ENCODE measurements at places on chromosomes 1 and 21. TPM values are rescaled to one million over a fixed set of nuclear protein-coding genes. Genes with fewer than 3 reads are reported as not detected.

- DNase-seq, result no peak
- H3K27me3 ChIP-seq, result no peaks in the 10 kb centered on the region
- H3K27ac ChIP-seq, result no peak overlapping the region
- H3K4me1 ChIP-seq, result peaks cover 20% of the 10 kb centered on the region
- no peaks in the 10 kb centered on the region for H3K36me3 ChIP-seq
Measured at GRCh38 chr1:202587859-202588485, 122.3 kb downstream of the SYT2 start.

GRCh38 chr1:17093822-17094393 is 25.3 kb downstream of the PADI2 start:
- H3K27me3 ChIP-seq, result peaks cover 6% of the 10 kb centered on the region
- no peak overlapping the region for H3K27ac ChIP-seq
- H3K4me3 ChIP-seq, result no peak overlapping the region
- no peak for DNase-seq

The SLC66A1 gene
- 8.6 TPM for total RNA-seq

The MAP1LC3C gene
- not detected for total RNA-seq

DNA sequence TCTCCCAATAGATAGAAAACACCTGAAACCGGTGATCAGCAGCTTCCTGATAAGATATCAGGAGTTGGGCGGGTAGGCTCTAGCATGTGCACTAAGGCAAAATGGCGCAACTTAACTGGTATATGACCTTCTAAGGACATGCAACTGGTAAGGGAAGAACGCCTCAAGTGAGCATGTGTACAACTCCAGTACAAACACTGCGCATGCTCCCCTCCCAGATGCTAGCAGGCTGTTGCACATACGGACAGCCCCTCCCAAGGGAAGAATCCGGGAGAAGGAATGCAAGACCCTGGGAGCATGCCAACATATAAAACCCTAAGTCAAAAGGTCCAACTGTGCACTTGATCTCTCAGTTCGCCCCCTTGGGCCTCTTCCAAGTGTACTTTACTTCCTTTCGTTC is 110.8 kb downstream of the TSEN15 start:
- no peaks in the 10 kb centered on the region for H3K27me3 ChIP-seq
- H3K4me1 ChIP-seq, result peaks cover 29% of the 10 kb centered on the region
- H3K4me3 ChIP-seq, result no peak overlapping the region
- no peak overlapping the region for H3K27ac ChIP-seq
- H3K36me3 ChIP-seq, result peaks cover 3% of the 10 kb centered on the region

DNA sequence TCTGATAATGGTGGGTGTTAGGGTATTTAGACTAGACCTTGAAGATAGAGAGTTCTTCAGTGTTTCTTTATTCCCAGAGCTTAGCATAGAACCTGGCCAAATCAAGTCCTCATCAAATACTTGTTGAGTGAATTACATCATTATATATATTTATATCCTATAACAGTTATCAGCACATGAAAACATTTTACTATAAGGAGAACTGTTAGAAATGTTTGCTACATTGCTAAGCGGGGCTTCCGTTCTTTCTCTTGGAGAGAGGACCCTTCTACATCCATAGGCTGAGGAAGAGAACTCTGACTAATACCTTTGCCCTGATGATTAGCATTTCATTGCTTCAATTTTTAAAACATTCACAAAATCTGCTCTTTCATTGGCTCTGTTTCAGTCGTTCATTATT is 66.5 kb upstream of the NBL1 start:
- H3K27ac ChIP-seq, result no peak overlapping the region
- DNase-seq, result no peak
- no peak overlapping the region for H3K4me3 ChIP-seq
- H3K36me3 ChIP-seq, result no peaks in the 10 kb centered on the region

The AKNAD1 gene
- not detected for total RNA-seq

The CCDC181 gene
- not detected for total RNA-seq

GRCh38 chr21:14879458-14879857 is 185.3 kb downstream of the NRIP1 start:
- no peak for DNase-seq
- peaks cover 10% of the 10 kb centered on the region for H3K4me1 ChIP-seq
- no peak overlapping the region for H3K4me3 ChIP-seq
- H3K27ac ChIP-seq, result no peak overlapping the region
- no peaks in the 10 kb centered on the region for H3K27me3 ChIP-seq

GRCh38 chr1:30381266-30381665 is 342.1 kb downstream of the MATN1 start:
- H3K36me3 ChIP-seq, result no peaks in the 10 kb centered on the region
- no peak overlapping the region for H3K4me3 ChIP-seq
- H3K4me1 ChIP-seq, result no peaks in the 10 kb centered on the region
- H3K27me3 ChIP-seq, result peaks cover 4% of the 10 kb centered on the region

GRCh38 chr1:108182959-108183700 is 17.0 kb downstream of the SLC25A24 start:
- DNase-seq, result no peak
- H3K4me3 ChIP-seq, result no peak overlapping the region
- no peak overlapping the region for H3K27ac ChIP-seq
- peaks cover 63% of the 10 kb centered on the region for H3K36me3 ChIP-seq

The OR6K3 gene
- total RNA-seq, result not detected

- H3K27ac ChIP-seq, result no peak overlapping the region
- H3K27me3 ChIP-seq, result peaks cover 7% of the 10 kb centered on the region
- no peaks in the 10 kb centered on the region for H3K4me1 ChIP-seq
- no peak for DNase-seq
Measured at GRCh38 chr1:37655274-37655673, 20.6 kb upstream of the RSPO1 start.

- no peaks in the 10 kb centered on the region for H3K4me1 ChIP-seq
- H3K4me3 ChIP-seq, result no peak overlapping the region
- no peak for DNase-seq
- H3K27ac ChIP-seq, result no peak overlapping the region
- H3K36me3 ChIP-seq, result no peaks in the 10 kb centered on the region
- peaks cover 16% of the 10 kb centered on the region for H3K27me3 ChIP-seq
Measured at GRCh38 chr1:200015811-200016210, 11.7 kb upstream of the NR5A2 start.

The GJA5 gene
- total RNA-seq, result not detected

DNA sequence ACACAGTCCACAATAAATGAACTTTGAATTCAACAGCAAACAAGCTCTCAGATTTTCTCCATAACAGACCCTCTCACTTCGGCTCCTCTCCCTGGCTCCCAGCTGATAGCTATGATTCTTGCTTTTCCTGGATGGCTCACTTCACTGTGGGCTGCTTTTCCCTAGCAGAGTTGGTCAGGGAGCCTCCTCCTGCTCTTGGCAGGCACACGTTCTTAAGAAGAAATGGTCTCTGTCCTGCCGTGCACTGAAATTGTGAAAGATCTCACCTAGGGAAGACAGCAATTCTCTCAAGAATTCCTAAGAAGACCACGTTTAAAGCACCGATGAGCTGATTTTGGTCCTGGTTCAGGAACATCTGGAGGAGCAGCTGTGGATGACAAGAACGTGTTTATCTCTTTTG is 148.5 kb upstream of the KCNK2 start:
- H3K27ac ChIP-seq, result no peak overlapping the region
- no peaks in the 10 kb centered on the region for H3K36me3 ChIP-seq
- DNase-seq, result no peak
- no peaks in the 10 kb centered on the region for H3K27me3 ChIP-seq
- no peaks in the 10 kb centered on the region for H3K4me1 ChIP-seq

The LCE1A gene
- not detected for total RNA-seq

The EPB41 gene
- 83.8 TPM for total RNA-seq

The TMEM269 gene
- total RNA-seq, result 0.12 TPM

GRCh38 chr1:206776229-206776628 is 3.9 kb upstream of the IL10 start:
- no peak overlapping the region for H3K4me3 ChIP-seq
- peaks cover 40% of the 10 kb centered on the region for H3K27me3 ChIP-seq
- no peak for DNase-seq
- no peak overlapping the region for H3K27ac ChIP-seq
- no peaks in the 10 kb centered on the region for H3K36me3 ChIP-seq
- H3K4me1 ChIP-seq, result peaks cover 31% of the 10 kb centered on the region

DNA sequence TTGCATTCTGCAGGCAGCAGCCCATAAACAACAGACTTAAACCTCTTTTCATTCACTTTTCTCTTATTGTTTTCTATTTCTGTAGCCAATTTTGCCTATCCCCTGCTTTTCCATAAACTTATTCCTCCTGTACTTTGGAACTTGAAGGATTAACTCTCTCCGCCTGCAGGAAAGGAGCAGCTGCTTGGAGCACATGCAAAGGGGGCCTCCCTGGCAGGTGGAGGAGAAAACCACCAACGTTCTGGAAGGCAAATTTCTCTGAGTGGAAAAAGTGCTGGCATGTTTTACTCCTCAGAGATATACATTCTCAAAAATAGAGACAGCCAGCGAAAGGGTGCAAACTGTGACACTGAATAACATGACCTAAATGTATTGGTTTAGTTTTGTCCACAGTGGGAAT is 33.6 kb downstream of the RGS21 start:
- H3K27ac ChIP-seq, result no peak overlapping the region
- H3K4me1 ChIP-seq, result no peaks in the 10 kb centered on the region
- no peaks in the 10 kb centered on the region for H3K36me3 ChIP-seq
- H3K27me3 ChIP-seq, result no peaks in the 10 kb centered on the region

DNA sequence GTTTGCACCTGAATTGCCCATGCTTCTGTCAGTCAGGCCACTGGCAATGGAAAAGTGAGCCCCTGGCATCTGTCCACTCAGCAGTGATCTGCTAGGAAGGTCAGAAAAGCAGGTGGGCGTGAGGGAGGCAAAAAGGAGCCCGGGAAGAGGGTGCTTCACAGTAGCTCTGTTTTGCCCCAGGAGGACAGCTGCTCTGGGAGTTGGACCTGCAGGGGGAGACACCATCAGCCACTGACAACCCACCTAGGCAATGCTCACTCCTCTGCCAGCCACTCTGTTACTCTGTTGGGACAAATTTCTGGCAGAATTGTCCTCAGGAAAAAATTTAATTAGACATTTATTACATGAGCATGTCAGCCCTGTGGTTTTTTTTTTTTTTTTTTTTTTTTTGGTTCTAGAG is 146.4 kb downstream of the LRIG2 start:
- no peak for DNase-seq
- H3K36me3 ChIP-seq, result no peaks in the 10 kb centered on the region
- H3K4me1 ChIP-seq, result no peaks in the 10 kb centered on the region
- no peak overlapping the region for H3K27ac ChIP-seq
- no peaks in the 10 kb centered on the region for H3K27me3 ChIP-seq
- H3K4me3 ChIP-seq, result no peak overlapping the region

GRCh38 chr1:34199927-34200326 is 23.2 kb downstream of the C1orf94 start:
- H3K4me1 ChIP-seq, result no peaks in the 10 kb centered on the region
- DNase-seq, result no peak
- H3K4me3 ChIP-seq, result no peak overlapping the region
- H3K27ac ChIP-seq, result no peak overlapping the region
- no peaks in the 10 kb centered on the region for H3K27me3 ChIP-seq

DNA sequence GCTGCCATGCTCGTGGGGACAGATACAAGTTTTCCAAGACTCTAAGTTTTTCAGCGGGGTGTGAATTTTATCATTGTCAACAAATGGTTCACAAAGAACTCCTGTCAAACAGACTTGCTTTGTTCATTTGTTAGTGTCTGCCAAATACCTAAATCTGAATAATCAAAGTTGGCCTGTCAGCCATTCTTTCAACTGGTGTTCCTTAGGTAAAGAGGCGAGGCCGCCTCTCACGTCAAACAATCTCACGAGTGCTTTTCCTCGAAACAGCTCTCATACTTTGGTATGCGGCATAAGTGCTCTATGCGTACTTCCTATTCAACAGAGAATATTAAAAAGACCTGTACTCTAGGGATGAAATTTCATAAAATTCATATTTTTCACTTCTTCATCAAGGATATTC is 51.4 kb upstream of the KANK4 start:
- no peak for DNase-seq
- no peaks in the 10 kb centered on the region for H3K4me1 ChIP-seq
- no peak overlapping the region for H3K27ac ChIP-seq
- H3K27me3 ChIP-seq, result peaks cover 17% of the 10 kb centered on the region
- no peak overlapping the region for H3K4me3 ChIP-seq

The SPRR2F gene
- not detected for total RNA-seq

- no peak for DNase-seq
- H3K27me3 ChIP-seq, result no peaks in the 10 kb centered on the region
- no peak overlapping the region for H3K4me3 ChIP-seq
- no peaks in the 10 kb centered on the region for H3K4me1 ChIP-seq
Measured at GRCh38 chr1:58063095-58063494, 483.4 kb downstream of the OMA1 start.

GRCh38 chr1:94039514-94039870 is 81.5 kb downstream of the ABCA4 start:
- peaks cover 45% of the 10 kb centered on the region for H3K27me3 ChIP-seq
- H3K4me1 ChIP-seq, result peaks cover 15% of the 10 kb centered on the region
- H3K4me3 ChIP-seq, result no peak overlapping the region
- peak; percentile 63 for DNase-seq

The LHX4 gene
- not detected for total RNA-seq

The LCE1F gene
- not detected for total RNA-seq

- H3K4me1 ChIP-seq, result no peaks in the 10 kb centered on the region
- H3K36me3 ChIP-seq, result no peaks in the 10 kb centered on the region
- H3K27ac ChIP-seq, result no peak overlapping the region
- no peak for DNase-seq
- H3K27me3 ChIP-seq, result peaks cover 27% of the 10 kb centered on the region
- no peak overlapping the region for H3K4me3 ChIP-seq
Measured at GRCh38 chr1:94001397-94002045, 92.3 kb upstream of the GCLM start.

DNA sequence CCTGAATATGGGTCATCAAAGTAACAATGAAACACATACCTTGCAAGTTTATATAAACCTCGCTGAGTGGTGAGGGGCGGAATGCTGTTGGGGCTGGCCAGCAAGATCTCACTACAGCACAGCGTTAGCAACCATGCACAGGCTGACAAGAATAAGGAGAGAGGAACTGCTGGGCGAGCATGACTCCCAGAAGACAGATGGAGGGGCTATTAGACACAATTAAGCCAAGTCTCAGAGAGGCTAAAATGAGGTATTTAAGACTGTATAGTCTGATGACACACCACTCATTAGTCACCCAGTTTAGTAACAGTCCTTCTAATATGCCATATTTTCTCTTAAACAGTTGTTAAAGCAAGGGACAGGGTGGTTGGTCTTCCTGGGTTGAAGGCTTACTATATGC is 340.2 kb upstream of the NR5A2 start:
- DNase-seq, result no peak
- no peak overlapping the region for H3K4me3 ChIP-seq
- peaks cover 30% of the 10 kb centered on the region for H3K27me3 ChIP-seq
- H3K36me3 ChIP-seq, result no peaks in the 10 kb centered on the region

- peaks cover 39% of the 10 kb centered on the region for H3K4me1 ChIP-seq
- no peaks in the 10 kb centered on the region for H3K27me3 ChIP-seq
- no peak for DNase-seq
- H3K36me3 ChIP-seq, result peaks cover 24% of the 10 kb centered on the region
- no peak overlapping the region for H3K27ac ChIP-seq
- no peak overlapping the region for H3K4me3 ChIP-seq
Measured at GRCh38 chr1:234397732-234398131, 24.5 kb downstream of the COA6 start.

The HNRNPCL2 gene
- total RNA-seq, result not detected
